ENCODE measurements at places on chromosomes 7 and 10.

DNA sequence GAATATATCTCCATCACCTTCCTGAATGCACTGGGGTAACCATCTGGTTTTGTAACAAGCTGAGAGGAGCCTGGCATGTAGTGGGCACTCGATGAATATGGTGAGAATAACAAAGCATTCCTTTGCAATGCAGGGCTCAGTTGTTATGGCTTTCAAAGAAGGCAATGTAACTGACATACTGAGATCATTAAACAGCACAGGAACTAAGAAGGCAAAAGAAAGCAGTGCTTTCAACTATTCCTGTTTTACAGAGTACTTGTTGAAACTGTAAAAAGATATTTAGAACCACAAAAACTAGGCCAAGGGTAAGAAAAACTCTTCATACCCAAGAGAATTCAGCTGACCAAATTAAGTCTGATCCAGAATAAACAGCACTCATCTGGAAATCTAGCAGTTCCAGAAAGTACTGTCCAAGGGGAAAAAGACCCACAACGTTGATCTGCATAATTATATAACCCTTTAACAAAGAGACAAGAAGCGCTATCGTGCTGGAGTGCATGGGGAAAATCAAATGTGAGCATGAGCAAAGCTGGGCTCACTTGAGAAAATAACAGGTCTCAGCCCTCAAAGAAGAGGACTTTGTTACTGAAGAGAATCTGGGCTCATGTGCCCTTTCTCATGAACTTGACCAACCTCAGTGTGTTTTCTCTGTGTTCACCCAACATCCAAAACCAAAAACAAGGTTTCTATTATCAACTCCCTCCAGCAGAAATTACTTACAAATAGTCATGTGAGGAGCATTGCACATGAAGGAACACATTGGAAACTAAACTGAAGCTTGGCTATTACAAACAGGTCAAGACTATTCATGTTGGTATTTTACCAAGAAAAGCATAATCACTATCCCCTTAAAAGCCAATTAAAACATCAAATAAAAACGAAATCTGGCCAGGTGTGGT lies 116.2 kb downstream of the AVL9 start:
- DNase-seq, result no peak

- DNase-seq, result no peak
These were observed 1.2 kb downstream of the CALML5 start for GRCh38 chr10:5497948-5498730.

- no peak for DNase-seq
These were observed 54.0 kb upstream of the KCNIP2 start for GRCh38 chr10:101897633-101898032.

- DNase-seq, result no peak
These were observed 100.6 kb downstream of the EEPD1 start for GRCh38 chr7:36253699-36254098.

Data from natural killer cell (primary cell).